ENCODE measurements at places on chromosomes 3 and 15. TPM values are rescaled to one million over a fixed set of nuclear protein-coding genes. Genes with fewer than 3 reads are reported as not detected.

DNA sequence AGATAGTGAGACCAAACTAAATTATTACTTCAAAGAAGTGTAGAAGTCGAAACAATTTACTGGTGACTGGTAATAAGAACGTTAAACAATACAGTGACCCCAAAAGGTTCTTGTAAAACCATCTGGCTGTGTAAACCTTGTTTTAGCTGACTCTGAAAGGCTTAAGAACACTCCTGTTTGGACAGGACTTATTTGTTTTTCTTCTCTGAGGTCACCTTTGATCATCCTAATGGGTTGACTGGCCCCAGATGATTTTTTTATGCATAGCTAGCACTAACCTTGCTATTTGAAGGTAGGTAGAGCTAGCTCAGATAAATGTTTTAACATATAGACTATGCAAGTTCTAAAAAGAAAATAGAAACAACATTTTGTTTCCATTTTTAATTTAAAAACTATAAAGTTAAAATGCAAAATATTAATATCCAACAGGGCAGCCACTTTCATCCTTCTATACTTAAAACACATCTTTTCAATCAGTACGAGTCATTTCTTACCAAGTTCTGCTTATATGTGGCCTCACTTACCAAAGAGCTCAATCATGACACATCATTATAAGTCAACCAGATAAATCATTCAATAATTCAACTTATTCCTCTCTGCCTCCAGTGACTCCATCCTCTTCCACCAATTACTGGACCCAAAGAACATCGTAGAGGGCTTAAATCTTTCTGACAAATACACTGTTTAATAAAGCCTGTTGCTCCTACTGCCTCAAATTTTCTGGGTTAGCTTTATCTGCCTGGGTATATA, 158.8 kb downstream of the SSR3 start:
- no peak for DNase-seq

DNA sequence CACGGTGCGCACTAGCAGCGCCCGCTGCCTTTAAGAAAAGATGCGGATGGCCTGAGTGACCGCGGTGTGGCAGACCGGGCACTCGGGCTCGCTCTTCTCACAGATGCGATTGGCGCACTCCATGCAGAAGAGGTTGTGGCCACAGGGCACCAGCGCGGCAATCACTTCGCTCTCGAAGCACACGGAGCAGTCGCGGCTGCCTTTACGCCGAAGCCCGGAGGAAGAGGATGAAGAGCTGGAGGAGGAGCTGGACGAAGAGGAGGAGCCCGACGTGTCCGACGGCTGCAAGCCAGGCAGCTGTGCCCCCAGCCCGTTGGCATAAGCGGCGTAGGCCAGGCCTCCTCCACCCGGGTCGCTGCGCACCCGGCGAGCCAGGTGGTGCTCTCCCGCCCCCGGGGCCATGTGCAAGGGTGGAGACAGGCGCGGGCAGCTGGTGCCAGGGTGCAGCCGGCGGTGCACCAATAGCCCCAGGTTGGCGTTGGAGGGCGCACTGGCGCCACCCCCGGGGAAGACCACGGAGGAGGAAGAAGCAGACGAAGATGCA, 2.6 kb downstream of the MEX3B start:
- DNase-seq: no peak

- no peak for DNase-seq
These were observed 83.3 kb downstream of the IGF2BP2 start for GRCh38 chr3:185741586-185741985.

DNA sequence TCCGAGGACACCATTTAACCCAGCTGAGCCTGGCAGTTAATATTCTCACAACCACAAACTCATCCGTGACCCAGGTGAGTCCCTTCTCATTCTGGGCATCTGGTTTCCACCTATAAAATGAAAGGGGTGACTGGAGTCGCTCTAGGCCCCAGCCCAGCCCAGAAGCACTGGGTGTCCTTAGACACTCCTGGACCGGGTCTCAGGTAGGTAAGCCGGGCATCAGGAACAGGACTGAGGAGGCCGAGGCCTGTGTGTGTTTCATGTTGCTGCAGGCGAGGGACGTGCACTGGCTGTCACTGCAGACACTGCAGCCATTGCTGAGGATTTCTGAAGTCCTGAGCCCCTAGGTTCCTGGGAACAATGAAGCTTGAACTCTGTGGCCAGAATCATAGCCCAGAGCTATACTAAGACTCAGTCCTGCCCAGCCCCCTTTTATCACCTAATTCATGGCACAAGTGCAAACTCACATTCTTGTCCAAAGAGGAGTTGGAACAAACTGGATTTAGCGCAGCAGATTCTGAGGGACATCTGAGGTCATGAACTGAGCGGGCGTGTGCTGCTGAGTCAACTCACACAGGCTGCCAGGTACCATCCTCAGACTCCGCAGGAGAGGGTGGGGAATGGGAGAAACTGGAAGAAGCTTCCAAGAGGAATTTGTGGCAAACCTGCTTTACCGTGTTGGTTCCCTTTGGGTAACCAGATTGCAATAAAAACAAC, 184.9 kb downstream of the FAM43A start:
- DNase-seq: peak; percentile 56

DNA sequence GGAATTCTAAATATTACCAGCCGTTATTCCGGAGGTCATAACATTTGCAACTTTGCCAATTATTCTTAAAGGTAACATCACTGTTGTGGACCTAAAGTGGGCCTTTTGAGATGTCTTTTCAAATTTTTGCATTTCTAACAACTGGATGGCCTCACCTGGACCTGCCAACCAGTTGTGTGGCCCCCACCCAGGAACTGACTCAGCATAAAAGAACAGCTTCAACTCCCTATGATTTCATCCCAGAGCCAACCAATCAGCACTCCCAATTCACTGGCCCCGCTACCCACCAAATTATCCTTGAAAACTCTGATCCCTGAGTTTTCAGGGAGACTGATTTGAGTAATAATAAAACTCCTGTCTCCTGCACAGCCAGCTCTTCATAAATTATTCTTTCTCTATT, 489.7 kb upstream of the LMCD1 start:
- DNase-seq: no peak

The MASP1 gene
- total RNA-seq: 131 TPM

The HYKK gene
- 4.4 TPM for total RNA-seq

GRCh38 chr15:48657950-48658591, 12.6 kb upstream of the FBN1 start:
- no peak for DNase-seq

DNA sequence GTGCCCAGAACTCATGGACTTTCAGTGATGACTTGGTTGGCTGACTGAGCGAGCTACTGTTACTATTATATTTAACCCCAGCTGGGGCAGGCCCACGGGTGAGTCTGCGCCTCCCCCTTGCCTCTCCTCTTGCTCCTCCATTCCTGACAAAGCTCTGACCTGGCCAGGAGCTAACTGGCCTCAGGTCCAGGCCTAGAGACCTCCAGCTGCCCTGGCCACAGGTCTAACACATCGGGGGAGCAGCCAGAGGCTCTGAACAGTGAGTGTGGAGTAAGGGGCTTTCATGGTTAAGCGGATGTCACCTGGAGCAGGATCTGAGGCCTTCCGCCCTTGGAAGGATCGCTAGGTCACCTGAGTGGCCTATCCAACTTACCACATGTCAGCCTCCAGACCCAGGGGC, 96.3 kb upstream of the HERC1 start:
- DNase-seq: no peak

DNA sequence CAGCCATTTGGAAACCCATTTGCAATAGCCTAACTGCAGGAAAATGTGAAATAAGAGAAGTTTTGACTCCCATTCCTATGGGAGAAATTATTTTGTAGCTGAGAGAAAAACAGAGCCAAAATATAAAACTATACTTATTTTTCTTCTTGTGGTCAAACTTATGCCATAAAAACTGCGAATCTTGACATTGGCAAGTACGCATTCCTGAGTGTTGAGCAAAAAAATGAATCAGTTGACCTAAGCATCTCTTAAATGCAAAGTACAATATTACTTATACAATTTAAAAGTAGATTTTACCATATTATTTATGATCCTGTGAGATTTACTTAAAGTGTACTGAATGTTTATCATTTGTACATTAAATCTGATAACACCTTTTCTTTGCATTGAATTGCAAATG, 50.1 kb upstream of the CMC1 start:
- no peak for DNase-seq

GRCh38 chr15:86676002-86676401, 596.3 kb downstream of the AGBL1 start:
- DNase-seq: no peak

DNA sequence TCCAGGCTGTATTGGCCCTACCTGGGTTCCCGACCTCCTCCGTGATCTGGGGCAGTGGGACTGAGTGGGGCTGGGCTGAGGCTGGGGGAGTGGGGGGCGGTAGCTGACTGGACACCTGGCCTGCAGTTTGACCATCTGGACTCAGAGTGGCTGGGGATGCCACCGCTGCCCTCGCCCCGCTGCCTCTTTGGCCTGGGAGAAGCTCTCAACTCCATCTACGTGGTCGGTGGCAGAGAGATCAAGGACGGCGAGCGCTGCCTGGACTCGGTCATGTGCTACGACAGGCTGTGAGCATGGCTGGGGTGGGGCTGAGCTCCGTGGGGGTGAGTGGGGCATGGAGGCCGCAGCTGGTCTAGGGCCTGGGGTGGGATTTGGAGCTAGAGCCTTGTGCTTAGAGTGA, 2.7 kb downstream of the KLHL40 start:
- DNase-seq: peak; percentile 22

DNA sequence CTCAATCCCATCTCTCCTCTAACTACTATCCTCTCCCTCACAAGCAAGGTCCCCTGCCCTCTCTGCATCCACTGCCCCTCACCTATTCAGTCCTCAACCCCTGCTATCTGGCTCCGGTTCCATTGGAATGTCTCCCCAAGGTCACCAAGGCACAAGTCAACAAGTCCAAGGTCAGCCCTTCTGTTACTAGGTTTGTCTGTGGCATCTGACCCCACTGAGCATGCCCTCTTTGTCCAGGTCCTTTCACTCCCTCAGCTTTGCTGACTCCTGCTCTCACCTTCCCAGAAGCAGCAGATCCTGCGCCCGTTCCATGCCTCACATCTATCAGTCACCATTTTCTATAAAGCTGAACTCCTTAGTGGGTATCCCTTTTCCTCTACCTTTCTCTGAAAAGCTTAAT, 8.3 kb upstream of the SEMA7A start:
- no peak for DNase-seq

- DNase-seq: no peak
These were observed 94.4 kb upstream of the FAM174B start for GRCh38 chr15:92749946-92750345.

GRCh38 chr3:132382267-132382666, 35.0 kb upstream of the DNAJC13 start:
- DNase-seq: no peak

DNA sequence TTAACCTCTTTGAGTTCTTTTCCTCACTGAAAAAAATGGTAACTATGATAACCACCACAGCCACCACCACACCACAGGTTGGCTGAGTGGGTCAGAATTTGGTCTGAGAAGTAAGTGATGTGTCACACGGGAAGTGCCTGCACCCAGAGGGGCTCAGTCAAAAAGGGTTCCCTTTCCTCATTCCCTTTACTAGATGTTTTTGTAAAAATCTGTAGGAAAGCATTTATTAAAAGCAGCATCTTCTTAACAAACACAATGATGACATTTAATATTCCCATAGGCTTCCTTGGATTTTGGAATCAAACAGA, 23.2 kb downstream of the CFAP92 start:
- no peak for DNase-seq

GRCh38 chr3:32780071-32780734, 37.6 kb upstream of the TRIM71 start:
- DNase-seq: no peak

The PIGZ gene
- 7.7 TPM for total RNA-seq

The GOLGA8M gene
- total RNA-seq: 1.4 TPM

- no peak for DNase-seq
These were observed 1079.5 kb downstream of the IGSF11 start for GRCh38 chr3:117955196-117955595.

- peak; percentile 37 for DNase-seq
These were observed 15.6 kb downstream of the SMAD3 start for GRCh38 chr15:67080900-67081431.

The CFAP100 gene
- total RNA-seq: not detected

DNA sequence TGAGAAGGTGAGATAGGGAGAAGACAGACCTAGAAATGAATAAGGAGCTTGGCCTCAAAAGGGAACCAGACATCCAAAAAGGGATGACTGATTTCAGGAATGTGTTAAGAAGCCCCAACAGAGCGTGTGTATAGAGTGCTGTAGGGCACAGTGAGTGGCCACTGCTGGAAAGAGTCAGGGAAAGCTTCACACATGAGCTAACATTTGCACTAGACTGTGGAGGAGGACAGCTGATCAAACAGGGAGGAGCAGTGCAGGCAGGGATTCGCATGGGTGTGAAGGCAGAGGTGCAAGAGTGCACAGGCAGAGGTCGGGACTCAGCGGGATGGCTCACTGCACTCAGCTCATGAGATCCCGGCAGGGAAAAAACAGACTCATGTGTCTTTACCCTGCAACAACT, 61.8 kb downstream of the NPTN start:
- no peak for DNase-seq

The MYL3 gene
- 8,791 TPM for total RNA-seq

GRCh38 chr3:143201045-143201444, 81.5 kb downstream of the CHST2 start:
- DNase-seq: no peak

The ZBBX gene
- 1.1 TPM for total RNA-seq

GRCh38 chr15:100234158-100235029, 107.4 kb downstream of the ADAMTS17 start:
- peak; percentile 49 for DNase-seq

The KBTBD12 gene
- 30.6 TPM for total RNA-seq

GRCh38 chr3:12268049-12268735, 20.7 kb upstream of the PPARG start:
- no peak for DNase-seq

The CYP11A1 gene
- 0.60 TPM for total RNA-seq

The GUCA1C gene
- not detected for total RNA-seq

The C3orf33 gene
- total RNA-seq: 7.8 TPM

DNA sequence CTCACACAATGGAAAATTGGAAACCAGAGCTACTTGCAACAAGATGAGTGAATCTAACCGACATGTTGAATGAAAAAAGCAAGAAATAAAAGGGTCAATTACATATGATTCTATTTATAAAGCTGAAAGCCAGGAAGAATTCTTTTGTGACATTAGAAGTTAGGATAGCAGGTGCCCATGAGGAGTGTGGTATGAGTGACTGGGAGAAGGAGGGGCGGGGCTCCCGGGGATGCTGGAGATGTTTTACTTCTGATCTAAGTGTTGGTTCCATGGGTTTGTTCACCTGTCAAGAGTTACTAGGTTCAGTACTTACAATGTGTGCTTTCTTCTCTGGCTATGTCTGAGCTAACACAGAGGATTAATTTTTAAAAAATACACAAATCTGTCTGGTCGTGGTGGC, 60.8 kb downstream of the NSMCE3 start:
- DNase-seq: no peak

The IQCF5 gene
- total RNA-seq: not detected

GRCh38 chr3:179811321-179812095, 158.7 kb downstream of the USP13 start:
- no peak for DNase-seq

GRCh38 chr3:171974986-171975837, 64.2 kb upstream of the FNDC3B start:
- DNase-seq: no peak

DNA sequence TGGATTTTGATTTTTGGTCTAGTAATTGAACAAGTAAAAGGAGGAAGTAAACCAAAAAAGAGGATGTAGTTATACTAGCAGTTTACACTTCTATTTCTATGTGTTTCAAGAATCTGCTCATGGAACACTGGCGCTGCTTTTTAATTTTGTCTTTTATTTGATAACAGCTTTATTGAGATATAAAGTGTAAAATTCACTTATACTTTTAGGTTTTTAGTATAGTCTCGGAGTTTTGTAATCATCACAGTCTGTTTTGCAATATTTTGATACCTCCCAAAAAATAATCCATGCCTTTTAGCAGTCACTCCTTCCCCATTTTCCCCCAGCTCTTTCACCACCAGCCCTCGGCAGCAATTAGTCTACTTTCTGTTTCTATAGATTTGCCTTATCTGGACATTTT, 18.0 kb downstream of the UBE2E2 start:
- DNase-seq: no peak

All from heart right ventricle (tissue), 16 donors.